ENCODE measurements at places on chromosomes 11 and 22.
A peak's percentile ranks its signal among the peaks of the same experiment; 100 is the strongest.

DNA sequence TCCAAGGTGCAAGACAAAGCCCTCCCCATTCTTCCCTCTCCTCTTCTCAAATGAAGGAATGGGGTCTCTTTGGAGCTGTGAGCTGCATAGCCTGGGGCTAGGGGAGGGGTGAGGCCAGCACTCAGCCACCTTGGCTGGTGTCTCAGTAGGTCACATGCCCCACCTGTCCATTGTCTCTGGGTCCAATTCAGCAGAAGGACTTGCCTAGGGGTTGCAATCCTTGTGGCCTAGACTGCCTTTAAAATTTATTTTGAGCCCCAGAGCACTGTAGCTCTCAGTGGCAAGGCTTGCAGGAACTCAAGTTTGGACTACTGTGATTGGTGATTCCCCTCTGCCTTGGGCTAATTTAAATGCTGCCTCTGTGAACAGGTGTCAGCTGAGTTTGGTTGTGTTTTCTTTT is 336.7 kb downstream of the DDX10 start:
- DNase-seq: no peak

GRCh38 chr11:10716543-10717259 is 23.1 kb upstream of the IRAG1 start:
- no peak for DNase-seq

GRCh38 chr11:101848262-101848661 is 66.5 kb upstream of the CEP126 start:
- no peak for DNase-seq

GRCh38 chr11:33723238-33723881 is 12.9 kb downstream of the CD59 start:
- DNase-seq: no peak

GRCh38 chr11:17179970-17180369 is 27.8 kb downstream of the PIK3C2A start:
- DNase-seq: no peak

DNA sequence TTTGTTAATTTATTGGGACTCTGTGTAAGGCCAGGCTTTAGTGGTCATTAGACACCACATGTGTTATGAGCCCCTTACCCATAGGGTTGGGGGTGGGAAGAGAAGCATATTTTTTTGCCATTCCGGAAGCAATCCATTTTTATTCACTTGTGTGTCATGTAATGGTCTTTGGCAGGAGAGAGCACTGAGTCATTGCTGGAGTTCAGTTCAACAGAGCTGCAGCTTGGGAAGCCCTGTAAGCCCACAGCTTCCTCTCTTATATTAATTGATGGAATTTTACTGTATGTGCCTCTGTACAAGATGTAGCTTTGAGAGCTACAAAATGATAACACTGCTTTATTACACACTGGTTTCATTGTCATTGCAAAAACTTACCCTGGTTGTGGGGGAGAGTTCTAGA is 177.3 kb upstream of the SORL1-AS1 start:
- no peak for DNase-seq

DNA sequence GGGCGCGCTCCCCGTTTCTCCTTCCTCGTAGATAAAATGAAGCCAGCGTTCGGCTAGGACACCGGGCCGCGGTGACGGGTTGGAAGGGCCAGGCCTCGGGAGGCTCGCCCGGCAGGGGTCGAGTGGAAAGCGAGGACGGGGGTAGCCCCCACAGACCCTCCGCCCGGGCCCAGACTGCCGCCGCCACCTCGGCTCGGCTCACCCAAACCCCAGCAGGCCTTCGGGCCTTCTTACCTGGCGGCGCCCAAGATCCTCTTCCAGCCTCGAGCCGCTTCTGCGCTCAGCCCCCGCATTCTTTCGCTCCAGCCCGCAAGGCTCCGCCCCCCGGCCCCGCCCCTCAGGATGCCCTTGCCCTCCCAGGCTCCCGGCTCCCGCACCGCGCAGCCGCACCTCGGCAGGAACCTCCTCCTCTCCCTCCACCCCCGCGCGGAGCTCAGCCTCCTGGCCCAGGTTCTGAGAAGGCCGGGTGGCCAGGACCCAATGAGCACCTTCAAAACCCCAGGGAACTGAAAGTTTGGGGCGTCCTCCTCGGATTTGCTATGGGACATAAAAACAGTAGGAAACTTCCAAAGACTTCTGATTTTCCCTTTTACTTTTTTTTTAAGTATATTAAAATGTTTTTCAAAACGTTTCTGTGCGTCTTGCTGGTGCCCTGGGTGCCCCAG is at the start of gene CD59:
Gene CD59, minus strand, starts transcription at position 276 of the 665 bp plus-strand sequence. CDS start 13,978 bp downstream, outside the sequence.
- DNase-seq: peak; percentile 86
